ENCODE measurements at places on chromosomes 12 and 14. TPM values are rescaled to one million over a fixed set of nuclear protein-coding genes. Genes with fewer than 3 reads are reported as not detected.

Gene ARMH4
- total RNA-seq: not detected

Gene KRT83
- not detected for total RNA-seq

Gene DDIT3
- total RNA-seq: 31.2 TPM

Gene DHRS2
- total RNA-seq: 3.7 TPM

Gene NOVA1
- total RNA-seq: 0.23 TPM

Gene FOXG1
- not detected for total RNA-seq

Gene CCDC175
- total RNA-seq: not detected

Gene MTERF2
- 5.8 TPM for total RNA-seq

Gene DNAJC22
- not detected for total RNA-seq

Gene KRT77
- total RNA-seq: not detected

Gene PRIMA1
- not detected for total RNA-seq

Gene NEDD8
- total RNA-seq: 187 TPM

Gene KRT85
- not detected for total RNA-seq

Gene IQSEC3
- total RNA-seq: not detected

Gene BATF
- total RNA-seq: 187 TPM

All from activated CD4-positive, alpha-beta T cell treated with anti-CD3 and anti-CD28 coated beads for 36 hours (primary cell).